Cardiac fibroblast (primary cell): ENCODE measurements at places on chromosomes 2 and 18.

- DNase-seq = no peak
These were observed 105.5 kb downstream of the CAPN13 start for GRCh38 chr2:30701782-30702181.

DNA sequence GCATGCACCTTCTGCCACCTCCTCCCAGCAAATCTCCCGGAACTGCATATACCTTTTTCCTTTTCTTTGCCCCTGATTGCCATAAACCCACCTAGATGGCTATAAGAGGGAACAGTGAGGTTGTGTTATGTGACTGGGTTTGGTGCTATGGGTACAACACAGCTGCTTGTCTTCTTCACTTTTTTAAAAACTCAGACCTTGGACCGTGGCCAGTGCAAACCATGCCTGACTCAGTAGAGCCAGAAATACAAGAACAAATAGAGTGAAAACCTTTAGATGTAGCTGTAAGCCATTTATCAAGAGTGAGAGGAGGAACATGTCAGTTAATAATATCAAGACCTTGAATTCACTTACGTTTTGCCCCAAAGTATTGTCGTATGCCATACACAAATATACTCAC, 267.4 kb upstream of the CHAC2 start:
- no peak for DNase-seq

DNA sequence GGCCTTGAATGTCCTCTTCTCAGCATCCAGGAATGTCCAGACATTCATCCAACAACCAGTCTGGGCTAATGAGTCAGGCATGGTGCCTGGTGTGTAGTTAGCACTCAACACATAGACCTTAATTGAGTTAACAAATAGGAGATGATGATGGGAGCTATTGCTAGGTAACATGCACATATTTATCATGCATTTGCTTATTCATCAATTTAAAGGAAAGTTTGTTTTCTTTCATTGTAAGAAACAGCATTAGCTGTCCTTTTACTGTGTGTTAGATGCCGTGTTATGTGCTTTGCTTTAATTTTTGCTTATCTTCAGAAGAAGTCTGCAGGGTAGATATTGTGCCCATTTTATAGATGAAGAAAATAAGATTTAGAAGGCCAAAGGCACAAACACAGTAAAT, 43.2 kb downstream of the TSN start:
- no peak for DNase-seq

- no peak for DNase-seq
These were observed 149.4 kb upstream of the SLC1A4 start for GRCh38 chr2:64839844-64840243.

GRCh38 chr2:73968357-73968937, 16.3 kb upstream of the TET3 start:
- DNase-seq = no peak

GRCh38 chr18:78146136-78147085, 833.2 kb upstream of the SALL3 start:
- no peak for DNase-seq

- DNase-seq = no peak
These were observed 13.6 kb downstream of the CIB4 start for GRCh38 chr2:26627350-26628105.

GRCh38 chr2:95061119-95061512, 35.6 kb downstream of the MAL start:
- DNase-seq = no peak

DNA sequence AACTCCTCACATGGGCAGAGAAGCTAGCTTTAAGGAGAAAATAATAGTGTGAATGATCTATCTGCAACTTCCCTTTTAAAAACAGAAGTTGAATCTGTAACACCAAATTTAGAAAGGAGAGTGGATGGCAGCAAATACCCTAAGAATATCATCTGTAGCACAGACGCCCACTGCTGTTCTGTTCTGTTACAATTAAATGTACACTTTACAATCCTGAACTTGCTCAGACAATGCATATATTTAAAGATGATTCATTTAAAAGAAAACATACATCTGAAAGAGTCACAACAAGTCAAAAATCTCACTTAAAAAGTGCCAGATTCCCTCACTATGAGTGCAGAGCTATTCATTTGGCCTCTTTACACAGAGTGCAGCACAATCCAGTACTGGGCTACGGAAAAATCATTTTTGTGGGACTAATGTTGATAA, 8.0 kb upstream of the SERTAD2 start:
- DNase-seq = no peak

GRCh38 chr2:99278793-99279291, 22.2 kb downstream of the LYG1 start:
- peak; percentile 69 for DNase-seq

DNA sequence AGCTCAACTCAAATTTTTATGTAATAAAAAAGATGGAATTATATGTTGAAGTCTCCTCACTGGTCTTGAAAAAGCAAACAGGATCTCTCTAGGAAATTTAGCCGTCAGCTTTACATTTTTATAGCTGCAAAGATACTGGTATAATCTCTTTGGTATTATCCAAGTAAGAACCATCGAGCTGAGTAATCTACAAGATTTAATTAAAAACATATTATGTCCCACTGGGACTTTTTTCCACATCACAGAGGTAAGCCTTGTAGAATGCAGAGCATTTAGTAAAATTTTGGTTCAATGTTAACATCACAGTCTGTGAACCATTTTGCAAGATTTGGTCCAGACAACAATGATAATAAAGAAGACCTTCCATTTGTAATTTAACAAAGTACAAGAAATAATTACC, 162.6 kb upstream of the SLC39A10 start:
- DNase-seq = no peak

GRCh38 chr2:29239209-29239960, 124.2 kb downstream of the CLIP4 start:
- DNase-seq = no peak

GRCh38 chr2:170012773-170013172, 165.2 kb upstream of the MYO3B start:
- DNase-seq = no peak

DNA sequence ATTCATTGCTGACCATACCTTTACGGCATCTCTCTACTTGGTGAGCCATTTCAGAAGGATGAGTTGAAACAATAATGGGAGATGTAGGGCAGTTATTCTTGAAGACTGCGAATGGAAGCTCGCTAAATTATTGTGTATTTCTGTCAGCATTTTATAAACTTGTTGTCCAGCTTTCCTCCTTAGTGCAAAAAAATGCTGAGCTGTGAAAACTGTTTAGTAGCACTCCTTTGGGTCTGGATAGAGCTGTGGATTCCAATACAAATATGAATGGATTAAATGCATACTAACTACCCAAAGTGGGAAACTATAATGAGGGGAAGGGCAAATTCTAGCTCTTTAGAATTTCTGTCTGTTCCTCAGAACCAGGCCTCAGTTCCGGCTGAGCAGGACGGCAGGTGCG, 461.6 kb downstream of the TXNL1 start:
- no peak for DNase-seq

- peak; percentile 63 for DNase-seq
These were observed 13.7 kb upstream of the TET3 start for GRCh38 chr2:73970850-73971471.

GRCh38 chr2:138652378-138652777, 127.8 kb downstream of the NXPH2 start:
- no peak for DNase-seq
